Left hindlimb (tissue), 1 donor: ENCODE measurements at places on chromosomes 6 and 20.

DNA sequence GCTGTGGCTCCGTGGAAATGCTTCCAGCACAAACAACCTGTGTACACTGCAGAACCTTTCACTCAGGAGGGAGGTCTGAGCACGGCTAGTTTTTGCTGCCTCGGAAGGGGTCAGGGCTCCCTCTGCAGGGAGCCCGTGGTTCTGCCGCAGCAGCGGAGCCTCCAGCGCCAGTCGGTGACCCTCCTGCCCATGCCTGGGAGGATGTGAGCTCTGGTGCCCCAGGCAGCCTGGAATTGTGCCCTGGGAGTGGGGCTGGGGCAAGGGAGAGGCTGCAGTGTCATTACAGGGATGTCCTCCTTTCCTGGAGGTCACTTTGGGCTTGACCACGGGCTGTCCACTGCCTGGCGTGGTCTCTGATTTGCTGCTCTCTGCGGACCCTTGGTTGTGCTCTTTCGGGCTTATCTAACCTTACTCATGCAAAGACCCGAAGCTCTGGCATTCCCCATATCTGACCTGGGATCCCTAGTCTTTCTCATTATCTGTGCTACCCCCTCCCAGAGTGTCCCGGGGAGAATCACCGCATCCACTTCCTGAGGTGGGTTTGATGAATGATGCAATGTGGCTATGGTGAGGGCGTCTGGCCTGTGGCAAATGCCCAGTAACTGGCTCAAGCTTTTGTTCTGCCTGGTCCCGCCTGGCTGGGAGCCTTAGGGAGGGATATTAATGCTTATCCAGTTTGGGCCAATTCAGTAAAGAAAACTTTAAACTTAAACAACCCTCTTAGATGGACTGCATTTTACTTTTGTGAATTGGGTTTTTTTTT is 59.6 kb upstream of the TAGAP start:
- no peak for DNase-seq

- no peak for DNase-seq
Measured at GRCh38 chr6:107515955-107516354, 26.0 kb downstream of the SOBP start.

GRCh38 chr6:64895945-64896344 is 811.1 kb downstream of the EYS start:
- no peak for DNase-seq

DNA sequence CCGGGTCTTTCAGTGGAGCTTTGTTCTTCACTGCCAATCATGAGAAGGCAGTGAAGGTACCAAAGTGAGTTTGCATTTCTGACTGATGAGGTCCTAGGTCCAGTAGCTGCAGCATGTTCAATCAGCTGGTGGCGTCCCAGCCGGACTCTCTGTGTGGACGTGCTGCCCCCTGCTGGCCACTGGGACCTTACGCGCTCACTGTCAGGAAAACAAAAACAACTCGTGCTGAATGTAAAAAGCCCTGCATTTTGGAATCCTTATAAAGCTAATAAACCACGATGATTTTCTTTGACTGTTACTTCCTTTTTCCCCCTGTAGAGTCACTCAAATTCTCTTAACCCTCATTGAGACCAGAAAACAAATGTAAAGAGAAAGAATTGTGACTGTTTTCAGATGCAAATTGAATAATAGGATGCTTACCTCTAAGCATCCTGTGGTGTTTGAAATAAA is 4.9 kb upstream of the CD24 start:
- DNase-seq = peak; percentile 87

- no peak for DNase-seq
Measured at GRCh38 chr6:11486486-11486885, 51.1 kb upstream of the TMEM170B start.
